ENCODE measurements at places on chromosomes 16 and 17.

DNA sequence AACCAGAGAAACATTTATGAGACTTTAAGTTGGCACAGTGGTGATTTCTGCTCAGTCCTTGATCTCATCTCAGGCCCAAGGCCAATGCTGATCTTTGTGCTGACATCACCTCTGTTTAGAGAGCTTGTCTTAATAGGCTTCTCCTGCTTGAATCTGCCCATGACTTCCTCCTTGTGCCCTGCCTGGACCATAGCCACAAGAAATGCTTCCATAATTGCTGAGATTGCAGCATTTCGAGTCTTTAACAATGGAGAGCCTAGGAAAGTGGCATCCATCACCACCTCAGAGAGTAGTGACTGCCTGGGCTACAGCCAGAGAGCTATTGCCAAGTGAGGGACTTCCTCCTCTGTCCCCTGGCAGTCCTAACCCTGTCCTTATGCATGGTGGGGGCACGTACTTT is 25.1 kb upstream of the MMP2 start:
- DNase-seq = no peak

DNA sequence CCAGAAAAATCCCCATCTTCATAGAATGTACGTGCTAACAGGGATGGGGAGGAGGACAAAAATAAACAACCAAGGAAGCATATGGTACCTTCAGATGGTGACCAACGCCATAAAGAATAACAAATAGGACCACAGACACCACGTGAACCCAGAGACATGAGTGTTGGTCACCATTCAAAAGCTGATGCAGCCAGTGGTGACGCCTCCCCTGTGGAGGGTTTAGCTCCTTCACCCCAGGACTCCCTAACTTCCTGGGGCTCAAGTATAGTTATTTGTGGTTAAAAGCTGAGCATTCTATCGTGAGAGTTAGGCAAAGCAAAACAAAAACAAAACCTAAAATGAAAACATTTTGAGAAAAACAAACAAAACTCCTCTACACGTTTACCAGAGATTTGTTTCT is 184.7 kb downstream of the SOX9 start:
- no peak for DNase-seq

- DNase-seq = no peak
Measured at GRCh38 chr17:14448818-14449217, 147.9 kb downstream of the HS3ST3B1 start.

DNA sequence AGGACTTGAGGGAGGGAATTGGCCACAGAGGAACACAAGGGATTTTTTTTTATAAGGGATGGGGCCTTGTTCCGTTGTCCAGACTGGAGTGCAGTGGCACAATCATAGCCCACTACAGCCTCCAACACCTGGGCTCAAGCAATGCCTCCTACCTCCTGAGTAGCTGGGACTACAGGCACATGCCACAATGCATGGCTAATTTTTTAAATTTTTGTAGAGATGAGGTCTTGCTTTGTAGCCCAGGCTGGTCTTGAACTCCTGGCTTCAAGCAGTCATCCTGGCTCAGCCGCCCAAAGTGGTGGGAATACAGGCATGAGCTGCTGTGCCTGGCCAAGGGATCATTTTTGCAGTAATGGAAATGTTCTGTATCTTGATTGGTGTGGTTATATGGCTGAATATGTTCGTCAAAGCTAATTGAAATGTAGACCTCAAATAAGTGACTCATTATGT is 56.9 kb downstream of the VMP1 start:
- no peak for DNase-seq

DNA sequence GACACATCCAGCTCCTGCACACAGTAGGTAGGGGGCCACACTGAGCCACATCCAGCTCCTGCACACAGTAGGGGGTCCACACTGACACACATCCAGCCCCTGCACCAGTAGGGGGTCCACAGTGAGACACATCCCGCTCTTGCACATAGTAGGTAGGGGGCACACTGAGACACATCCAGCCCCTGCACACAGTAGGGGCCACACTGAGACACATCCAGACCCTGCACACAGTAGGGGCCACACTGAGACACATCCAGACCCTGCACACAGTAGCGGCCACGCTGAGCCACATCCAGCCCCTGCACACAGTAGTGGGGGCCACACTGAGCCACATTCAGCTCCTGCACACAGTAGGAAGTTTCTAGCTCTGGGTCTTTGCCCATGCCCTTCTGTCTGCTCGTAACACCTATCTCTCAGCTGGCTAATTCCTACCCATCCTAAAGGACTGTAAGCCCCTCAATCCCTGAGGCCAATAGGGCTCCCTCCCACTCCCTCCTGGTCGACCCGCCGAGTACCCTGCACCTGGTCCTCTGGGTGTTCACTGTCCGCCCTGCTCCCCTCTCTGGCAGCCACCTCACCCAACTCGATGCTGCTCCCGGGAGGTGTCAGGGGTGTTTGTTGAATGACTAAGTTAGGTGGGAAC is 9.4 kb upstream of the ATP2A3 start:
- no peak for DNase-seq

GRCh38 chr16:84181144-84181915 is 5.5 kb downstream of the TAF1C start:
- no peak for DNase-seq

DNA sequence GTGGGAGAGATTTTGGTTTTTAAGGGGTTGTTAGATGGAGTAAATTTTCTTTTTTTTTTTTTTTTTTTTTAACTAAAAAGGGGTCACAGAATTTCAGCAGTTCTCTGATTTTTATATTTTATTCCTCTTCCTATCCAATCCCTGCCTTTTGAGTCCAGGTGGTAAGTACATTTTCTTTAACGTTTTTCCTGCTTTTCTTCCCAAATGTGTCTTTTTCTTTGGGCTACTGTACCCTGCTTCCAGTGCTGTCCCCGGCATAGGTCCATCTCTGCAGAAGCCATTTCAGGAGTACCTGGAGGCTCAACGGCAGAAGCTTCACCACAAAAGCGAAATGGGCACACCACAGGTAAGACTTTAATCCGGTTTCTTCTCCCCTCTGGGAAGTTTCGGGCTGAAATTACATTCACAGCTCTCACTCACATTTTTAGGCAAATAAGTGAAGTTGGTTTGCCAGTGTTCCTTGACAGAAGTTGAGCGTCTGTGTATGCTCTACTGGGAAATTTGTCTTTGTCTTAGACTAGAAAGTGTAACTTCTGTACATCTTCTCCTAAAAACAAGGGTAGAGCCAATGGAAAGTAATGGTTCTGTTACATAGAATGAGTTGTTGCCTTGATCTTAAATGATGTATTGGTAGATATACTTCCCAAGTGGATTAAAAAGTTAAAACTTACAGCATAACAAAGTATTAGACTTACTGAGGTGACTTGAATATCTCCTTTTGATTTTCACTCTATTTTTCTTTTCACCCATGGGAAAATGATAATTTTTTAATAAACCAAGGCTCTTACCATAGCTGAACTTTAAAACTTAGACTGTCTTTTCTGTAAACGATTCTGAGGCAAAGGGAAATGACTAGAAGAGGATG is 54.5 kb downstream of the TUBD1 start:
- peak; percentile 57 for DNase-seq

- DNase-seq = no peak
Measured at GRCh38 chr16:81718637-81719036, 60.5 kb upstream of the PLCG2 start.

GRCh38 chr17:74736513-74737298 is at the start of gene RAB37:
Gene RAB37 (plus strand): TSS chr17:74737256. CDS start chr17:74737273, 17 bp downstream.
- no peak for DNase-seq

DNA sequence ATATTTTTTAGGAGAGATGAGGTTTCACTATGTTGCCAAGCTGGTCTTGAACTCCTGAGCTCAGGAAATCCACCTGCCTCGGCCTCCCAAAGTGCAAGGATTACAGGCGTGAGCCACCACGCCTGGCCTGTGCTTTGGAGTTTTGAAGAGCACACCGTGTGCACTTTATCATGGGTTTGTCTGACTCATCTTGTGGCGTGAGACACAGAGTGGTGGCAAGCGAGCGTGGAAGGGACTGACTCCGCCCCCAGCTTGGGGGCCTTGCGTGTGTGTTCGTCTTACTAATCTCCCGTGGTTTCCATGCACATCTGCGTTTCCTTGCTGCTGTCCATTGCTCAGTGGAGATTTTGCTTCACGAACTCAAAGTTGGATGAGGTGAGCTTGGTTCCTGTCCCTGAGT is 22.9 kb downstream of the CRAMP1 start:
- no peak for DNase-seq

GRCh38 chr17:80765241-80765961 is 220.8 kb downstream of the RPTOR start:
- DNase-seq = peak; percentile 33

DNA sequence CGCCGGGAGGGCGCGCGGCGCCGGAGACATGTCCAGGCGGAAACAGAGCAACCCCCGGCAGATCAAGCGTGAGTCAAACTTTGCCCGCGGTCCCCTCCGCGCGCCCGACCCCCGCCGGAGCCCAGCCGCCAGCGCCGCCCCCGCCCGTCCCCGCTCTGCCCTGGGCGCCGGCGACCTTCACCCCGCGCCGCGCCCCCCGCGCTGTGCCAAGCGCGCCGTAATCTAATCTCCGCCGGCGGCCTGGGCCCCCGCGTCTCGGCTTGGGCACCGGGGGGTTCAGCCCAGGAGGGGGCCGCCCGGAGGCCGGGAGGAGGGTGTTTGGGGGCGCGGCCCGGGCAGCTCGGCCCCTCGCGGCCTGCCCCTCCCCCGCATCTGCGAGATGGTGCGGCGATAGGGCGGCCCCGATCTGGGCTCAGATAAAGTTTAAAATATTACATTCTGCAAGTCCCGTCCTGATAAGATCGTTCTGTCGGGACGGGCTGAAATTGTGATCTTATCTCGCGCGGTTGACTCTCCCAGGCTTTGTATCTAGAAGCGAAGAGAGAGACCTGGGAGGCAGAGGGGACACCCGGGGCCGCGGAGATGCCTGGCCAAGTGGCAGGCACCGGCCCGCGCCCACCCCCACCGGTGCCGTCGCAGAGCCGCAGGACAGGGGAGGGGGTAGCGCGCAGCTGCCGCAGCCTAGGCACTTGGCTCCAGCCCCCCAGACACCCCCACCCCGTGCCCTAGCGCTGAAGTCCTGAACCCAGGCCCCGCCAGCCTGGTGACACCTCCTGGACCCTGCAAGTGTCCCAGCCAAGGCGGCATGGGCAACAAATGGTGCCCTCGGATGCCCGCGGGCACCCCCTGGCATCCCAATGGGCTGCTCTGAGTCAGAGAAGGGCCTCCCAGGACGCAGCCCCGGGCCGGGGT is 787 bp downstream of the ZFPM1 start:
- DNase-seq = no peak

- DNase-seq = no peak
Measured at GRCh38 chr17:31535581-31535981, 144.1 kb downstream of the RAB11FIP4 start.

- DNase-seq = peak; percentile 55
Measured at GRCh38 chr17:17503566-17504130, 7.5 kb upstream of the RASD1 start.

DNA sequence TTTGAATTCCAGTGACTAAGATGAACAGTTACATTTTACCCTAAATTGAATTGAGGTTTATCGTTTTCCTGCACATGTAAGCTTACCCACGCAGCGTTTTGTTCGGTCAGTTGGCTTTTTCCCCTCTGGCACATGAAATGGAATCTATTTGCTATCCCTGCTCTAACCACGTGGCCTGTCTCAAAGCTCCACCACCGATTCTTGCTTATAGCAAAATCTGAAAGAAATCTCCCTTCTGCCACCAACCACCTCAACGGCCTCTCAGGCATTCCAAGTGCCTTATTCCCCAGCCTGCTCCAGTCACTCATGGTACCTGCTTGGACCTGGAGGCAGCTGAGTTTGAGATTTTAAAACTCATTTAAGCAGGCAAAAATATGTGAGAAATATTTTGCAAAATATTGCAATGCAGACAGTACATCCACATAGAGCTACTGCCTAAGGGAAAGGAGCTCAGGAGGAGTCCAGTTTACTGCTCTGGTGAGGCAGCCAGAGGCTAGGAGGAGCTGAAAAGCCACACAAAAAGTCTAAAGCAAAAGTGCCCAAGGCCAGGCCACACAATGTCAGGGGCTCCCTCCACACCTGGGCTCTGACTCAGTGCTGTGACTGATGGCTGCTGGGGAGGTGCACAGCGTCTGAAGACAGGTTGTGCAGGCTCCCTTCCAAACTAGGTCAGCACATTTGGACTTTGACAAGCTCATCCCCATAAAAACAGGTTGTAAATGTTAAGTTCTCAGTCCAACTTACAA is 26.4 kb downstream of the ARHGAP17 start:
- no peak for DNase-seq

GRCh38 chr17:78360371-78361224 is 721 bp upstream of the SOCS3 start:
- DNase-seq = peak; percentile 96

GRCh38 chr16:640614-641013 is 1.0 kb upstream of the MCRIP2 start:
- DNase-seq = no peak

DNA sequence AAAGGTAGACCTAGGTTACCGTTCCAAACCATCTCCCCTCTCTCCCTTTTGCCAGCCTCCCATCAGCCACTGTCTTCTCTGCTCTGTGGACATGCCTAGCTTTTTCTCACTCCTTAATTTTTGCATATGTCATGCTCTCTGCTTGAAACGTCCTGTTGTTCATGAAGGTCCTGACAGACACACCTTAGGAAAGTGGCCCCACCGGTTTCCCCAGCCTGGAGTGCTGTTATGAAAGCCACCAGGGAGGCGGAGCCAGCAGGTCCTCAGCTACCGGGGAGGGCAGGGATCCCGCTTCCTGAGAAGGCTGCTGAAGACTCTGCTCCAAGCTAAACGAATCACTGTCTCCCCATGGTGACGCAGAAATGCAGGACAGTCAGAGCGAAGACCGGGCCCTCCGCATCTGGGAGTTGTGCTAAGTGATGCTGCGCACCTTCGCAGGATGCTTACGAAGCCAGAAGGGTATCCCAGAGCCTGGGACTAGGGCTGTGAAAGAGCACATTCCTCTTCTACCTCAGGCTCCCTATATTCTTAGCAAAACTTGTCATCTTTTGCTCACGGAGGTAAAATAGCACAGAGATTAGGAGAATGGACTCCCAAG is 2.3 kb upstream of the SLC16A11 start:
- DNase-seq = no peak

DNA sequence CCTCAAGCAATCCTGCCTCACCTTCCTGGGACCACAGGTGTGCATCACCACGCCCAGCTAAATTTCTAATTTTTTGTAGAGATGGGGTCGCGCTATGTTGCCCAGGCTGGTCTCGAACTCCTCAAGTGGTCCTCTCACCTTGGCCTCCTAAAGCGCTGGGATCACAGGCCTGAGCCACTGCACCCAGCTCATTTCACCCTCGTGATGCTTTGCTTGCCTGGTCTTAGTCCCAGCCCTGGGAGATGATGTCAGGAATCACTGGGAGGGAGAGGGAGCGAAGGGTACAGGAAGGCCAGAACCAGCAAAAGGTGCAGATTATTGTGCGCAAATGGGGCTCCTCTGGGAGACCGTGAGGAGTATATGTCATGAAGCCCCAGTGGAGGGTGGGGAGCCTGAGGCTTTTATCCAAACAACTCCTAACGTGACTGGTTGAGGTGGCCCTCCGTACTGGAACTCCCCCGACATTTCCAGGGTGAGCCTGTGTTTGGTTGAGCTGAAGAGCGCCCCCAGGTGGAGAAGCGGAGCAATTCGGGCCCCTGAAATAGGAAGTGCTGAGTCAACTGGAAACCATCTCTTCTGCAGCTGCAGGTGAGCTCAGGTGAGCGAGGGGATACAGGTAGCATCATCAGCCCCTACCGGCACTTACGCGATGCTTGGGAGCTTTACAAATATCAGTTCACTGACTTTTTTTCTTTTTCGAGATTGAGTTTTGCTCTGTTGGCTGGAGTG is 41.2 kb upstream of the HAPSTR1 start:
- DNase-seq = no peak

GRCh38 chr17:55274355-55275255 is 9.8 kb downstream of the HLF start:
- no peak for DNase-seq

- no peak for DNase-seq
Measured at GRCh38 chr17:44200478-44201155, 933 bp upstream of the ATXN7L3 start.
